Stimulated activated CD8-positive, alpha-beta memory T cell treated with anti-CD3 and anti-CD28 coated beads, Interleukin-7, amount 100 ng/mL, for 1 hour (primary cell): ENCODE measurements at places on chromosomes 16 and 17.

DNA sequence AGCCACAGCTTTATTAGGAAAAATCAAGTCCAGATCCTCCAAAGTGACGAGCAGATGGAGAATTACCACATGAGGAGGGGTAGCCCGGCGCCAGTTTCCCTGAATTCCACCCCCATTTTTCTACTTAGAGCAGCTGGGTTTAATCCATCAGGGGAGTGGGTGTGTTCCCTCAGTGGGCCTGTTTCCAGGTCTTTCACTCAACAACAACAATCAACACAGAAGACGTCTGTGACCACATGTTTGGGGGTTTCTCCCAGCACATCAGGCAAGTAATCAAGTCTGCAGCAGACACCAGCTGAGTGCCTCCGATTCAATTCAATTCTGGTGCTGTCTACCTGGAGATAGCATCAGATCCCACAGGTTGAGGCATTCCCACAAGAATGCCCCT, 6.8 kb downstream of the SLC6A2 start:
- DNase-seq, result no peak

DNA sequence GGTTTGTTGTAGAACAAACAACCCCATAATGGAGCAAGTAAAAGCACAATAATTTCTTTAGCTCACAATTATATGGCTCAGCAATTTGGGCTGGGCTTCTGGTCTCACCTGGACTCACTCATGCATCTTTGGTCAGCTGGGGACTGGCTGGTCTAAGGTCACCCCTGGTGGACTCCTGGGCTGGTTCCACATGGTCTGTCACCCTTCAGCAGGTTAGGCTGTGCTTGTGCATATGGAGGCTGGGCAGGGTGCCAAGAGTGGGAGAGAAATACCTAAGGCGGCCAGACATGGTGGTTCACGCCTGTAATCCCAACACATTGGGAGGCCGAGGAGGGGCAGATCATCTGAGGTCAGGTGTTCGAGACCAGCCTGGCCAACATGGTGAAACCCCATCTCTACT, 27.0 kb upstream of the SMURF2 start:
- no peak for DNase-seq

DNA sequence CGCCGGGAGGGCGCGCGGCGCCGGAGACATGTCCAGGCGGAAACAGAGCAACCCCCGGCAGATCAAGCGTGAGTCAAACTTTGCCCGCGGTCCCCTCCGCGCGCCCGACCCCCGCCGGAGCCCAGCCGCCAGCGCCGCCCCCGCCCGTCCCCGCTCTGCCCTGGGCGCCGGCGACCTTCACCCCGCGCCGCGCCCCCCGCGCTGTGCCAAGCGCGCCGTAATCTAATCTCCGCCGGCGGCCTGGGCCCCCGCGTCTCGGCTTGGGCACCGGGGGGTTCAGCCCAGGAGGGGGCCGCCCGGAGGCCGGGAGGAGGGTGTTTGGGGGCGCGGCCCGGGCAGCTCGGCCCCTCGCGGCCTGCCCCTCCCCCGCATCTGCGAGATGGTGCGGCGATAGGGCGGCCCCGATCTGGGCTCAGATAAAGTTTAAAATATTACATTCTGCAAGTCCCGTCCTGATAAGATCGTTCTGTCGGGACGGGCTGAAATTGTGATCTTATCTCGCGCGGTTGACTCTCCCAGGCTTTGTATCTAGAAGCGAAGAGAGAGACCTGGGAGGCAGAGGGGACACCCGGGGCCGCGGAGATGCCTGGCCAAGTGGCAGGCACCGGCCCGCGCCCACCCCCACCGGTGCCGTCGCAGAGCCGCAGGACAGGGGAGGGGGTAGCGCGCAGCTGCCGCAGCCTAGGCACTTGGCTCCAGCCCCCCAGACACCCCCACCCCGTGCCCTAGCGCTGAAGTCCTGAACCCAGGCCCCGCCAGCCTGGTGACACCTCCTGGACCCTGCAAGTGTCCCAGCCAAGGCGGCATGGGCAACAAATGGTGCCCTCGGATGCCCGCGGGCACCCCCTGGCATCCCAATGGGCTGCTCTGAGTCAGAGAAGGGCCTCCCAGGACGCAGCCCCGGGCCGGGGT, 787 bp downstream of the ZFPM1 start:
- no peak for DNase-seq

GRCh38 chr17:38582069-38582468, 23.7 kb downstream of the SRCIN1 start:
- no peak for DNase-seq

- DNase-seq, result no peak
Observed at GRCh38 chr16:1105888-1106620, 10.0 kb upstream of the C1QTNF8 start.

- DNase-seq, result no peak
Observed at GRCh38 chr16:22326771-22327445, 29.7 kb downstream of the POLR3E start.

- DNase-seq, result no peak
Observed at GRCh38 chr16:27596411-27596810, 46.5 kb downstream of the KATNIP start.

DNA sequence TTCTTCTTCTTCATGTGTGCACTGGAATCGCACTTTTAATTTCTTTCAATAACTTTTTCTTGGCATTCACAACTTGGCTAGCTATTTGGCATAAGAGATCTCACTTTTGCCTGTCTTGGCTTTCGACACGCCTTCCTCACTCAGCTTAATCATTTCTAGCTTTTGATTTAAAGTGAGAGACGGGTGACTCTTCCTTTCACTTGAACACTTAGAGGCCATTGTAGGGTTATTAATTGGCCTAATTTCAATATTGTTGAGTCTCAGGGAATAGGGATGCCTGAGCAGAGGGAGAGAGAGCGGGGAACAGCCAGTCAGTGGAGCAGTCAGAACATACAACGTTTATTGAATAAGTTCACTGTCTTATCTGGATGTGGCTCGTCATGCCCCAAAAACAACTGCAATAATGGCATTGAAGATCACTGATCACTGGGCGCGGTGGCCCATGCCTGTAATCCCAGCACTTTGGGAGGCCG, 200.3 kb downstream of the SEC14L1 start:
- DNase-seq, result no peak

GRCh38 chr17:59688496-59688895, 18.7 kb downstream of the PTRH2 start:
- no peak for DNase-seq

GRCh38 chr16:80986557-80986956, 20.1 kb downstream of the CMC2 start:
- no peak for DNase-seq

- no peak for DNase-seq
Observed at GRCh38 chr16:797120-797420, 3.5 kb downstream of the GNG13 start.

- peak; percentile 46 for DNase-seq
Observed at GRCh38 chr17:49996495-49997300, 1.7 kb upstream of the DLX3 start.

- DNase-seq, result no peak
Observed at GRCh38 chr17:61400066-61400716, 548 bp downstream of the TBX2 start.

GRCh38 chr17:32907583-32907982, 20.4 kb upstream of the TMEM98 start:
- DNase-seq, result no peak

GRCh38 chr16:22355487-22355908, 18.9 kb downstream of the CDR2 start:
- DNase-seq, result no peak

- DNase-seq, result no peak
Observed at GRCh38 chr16:8155275-8155674, 435.0 kb downstream of the TMEM114 start.

- no peak for DNase-seq
Observed at GRCh38 chr16:88626646-88627045, 11.7 kb upstream of the IL17C start.

DNA sequence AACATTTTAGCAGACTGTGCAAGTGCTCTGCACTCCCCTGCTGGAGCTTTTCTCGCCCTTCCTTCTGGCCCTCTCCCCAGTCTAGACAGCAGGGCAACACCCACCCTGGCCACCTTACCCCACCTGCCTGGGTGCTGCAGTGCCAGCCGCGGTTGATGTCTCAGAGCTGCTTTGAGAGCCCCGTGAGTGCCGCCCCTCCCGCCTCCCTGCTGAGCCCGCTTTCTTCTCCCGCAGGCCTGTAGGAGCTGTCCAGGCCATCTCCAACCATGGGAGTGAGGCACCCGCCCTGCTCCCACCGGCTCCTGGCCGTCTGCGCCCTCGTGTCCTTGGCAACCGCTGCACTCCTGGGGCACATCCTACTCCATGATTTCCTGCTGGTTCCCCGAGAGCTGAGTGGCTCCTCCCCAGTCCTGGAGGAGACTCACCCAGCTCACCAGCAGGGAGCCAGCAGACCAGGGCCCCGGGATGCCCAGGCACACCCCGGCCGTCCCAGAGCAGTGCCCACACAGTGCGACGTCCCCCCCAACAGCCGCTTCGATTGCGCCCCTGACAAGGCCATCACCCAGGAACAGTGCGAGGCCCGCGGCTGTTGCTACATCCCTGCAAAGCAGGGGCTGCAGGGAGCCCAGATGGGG, 3.1 kb downstream of the GAA start:
- no peak for DNase-seq

DNA sequence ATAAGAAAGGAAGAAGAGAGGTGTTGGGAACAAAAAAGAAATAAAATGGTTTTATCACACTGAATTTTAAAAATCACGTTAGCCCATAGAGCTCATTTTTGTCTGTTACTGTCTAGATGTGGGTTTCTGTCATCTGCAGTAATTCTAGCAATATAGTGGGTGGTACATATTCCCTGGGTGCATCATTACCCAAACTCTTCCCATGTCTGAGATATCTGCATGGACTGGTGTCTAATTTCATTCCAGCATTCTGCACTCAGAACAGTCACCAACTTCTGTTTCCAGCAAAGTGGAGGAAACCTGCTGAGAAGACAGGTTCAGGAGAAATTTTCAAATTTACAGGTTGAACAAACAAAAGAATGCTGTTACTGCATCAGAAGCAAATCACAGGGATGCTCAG, 263.8 kb downstream of the CDH11 start:
- no peak for DNase-seq

DNA sequence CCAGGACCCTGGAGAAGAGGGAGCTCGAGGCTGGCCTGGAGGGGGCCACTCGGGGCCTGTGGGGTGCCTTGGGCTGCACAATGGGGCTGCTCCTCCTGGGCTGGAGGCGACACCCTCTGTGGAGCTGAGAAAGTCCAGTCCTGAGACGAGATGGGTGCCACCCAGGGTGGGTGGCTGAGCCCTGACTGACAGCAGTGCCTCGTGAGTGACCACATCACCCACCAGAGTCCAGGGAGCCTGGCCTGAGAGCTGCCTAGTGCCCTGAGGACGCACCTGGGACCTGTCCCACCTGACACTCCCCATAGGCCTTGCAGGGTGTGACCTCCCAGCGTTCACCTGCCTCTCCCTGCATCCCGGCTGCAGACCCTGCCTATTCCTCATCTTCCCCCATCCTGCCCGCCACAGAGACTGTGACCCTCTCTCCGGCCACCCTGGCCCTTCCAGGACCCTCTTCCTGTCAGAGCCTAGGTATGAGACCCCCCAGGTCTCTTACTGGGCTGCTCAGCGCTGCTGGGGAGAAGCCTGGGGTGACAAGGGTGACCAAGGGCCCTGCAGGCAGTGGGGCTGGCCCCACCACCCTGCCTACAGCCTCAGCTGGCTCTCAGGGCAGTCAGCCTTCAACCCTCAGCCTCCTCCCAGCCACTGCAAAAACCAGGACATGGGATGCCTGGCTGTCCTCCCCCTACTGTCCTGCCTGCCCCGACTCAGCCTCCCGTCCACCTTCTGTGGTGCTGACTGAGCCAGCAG, 41.2 kb downstream of the TNFRSF13B start:
- no peak for DNase-seq

DNA sequence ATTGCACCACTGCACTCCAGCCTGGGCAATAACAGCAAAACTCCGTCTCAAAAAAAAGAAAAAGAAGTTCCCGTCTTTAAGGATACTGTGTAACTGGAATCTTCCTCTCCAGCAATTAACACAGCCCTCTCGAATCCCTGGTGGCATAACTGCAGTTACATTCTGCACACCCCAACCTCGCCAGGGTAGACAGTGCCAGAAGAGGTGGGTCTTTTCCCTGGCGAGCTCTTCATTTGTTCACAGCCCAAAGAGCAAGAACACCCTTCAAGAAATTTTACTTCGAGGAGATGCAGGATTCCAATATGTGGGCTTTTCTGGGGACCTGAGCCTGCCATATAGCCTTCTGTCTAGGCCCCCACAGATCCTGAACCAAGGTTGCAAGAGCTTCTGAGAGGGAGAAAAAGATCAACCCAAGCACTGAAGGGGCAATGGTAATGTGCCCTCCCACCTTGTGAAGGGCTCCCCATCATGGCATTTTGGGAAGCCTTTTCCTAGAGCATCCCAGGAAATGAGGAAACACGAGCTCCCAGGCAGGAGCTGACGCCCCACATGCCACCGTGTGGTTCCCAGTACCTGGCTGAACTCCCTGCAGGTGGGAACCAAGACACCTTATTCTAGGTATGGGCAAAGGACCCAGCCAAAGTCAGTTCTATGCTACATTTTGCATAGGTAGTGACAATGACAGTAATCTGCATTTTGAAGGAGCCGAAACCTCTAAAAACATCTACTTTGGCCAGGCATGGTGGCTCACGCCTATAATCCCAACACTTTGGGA, 26.9 kb downstream of the TK2 start:
- DNase-seq, result no peak

DNA sequence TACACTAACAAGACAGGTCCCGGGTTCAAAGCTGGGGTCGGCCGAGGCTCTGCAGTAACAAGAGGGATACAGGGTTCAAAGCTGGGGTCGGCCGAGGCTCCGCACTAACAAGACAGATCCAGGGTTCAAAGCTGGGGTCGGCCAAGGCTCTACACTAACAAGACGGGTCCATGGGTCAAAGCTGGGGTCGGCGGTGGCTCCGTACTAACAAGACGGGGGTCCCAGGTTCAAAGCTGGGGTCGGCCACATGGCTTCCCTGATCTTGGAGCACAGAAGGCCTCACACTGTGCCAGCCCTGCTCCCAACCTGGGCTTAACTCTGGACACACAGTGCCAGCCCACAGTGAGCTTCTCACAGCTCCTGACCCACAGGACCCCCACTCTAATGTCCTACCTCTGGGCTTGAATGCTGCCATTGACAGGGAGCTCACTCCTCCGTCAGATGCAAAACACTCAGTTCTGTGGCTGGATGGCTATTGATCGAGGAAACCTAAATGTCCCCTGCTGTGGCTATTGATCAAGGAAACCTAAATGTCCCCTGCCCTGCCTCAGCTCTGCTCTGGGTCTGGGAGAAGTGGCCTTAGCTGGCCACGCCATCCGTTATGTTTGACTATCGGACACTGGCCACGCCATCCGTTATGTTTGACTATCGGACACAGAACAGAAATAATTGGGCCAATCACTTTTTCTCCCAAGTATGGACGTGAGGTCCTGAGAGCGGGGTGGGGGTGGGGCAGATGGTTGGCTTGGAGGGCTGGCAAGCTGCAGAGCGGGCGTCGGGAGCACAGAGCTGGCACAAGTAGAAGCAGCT, 54.6 kb upstream of the DOC2B start:
- DNase-seq, result no peak

- DNase-seq, result no peak
Observed at GRCh38 chr17:77167472-77168306, 26.9 kb downstream of the SEC14L1 start.

GRCh38 chr17:57586196-57586740, 158.8 kb downstream of the CCDC182 start:
- no peak for DNase-seq
